ENCODE measurements at places on chromosomes 12 and 14.

DNA sequence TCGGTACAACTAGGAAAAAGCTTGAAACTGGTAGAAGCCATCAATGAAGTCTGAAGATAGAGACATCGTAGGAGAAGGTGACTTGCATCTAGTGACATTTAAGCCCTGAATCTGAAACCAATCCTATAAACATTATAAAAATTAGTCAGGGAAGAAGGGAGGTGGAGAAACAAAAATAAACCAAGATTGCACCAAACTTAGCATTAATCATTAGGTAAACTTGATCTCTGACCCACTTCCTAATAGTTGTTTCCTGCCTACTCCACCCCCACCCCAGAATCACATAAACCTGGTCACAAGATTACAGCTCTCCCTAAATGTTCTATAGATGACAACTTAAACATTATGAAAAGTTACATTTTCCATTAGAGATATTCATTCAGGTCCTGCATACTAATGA, 40.4 kb downstream of the TSPAN19 start:
- DNase-seq, result no peak

DNA sequence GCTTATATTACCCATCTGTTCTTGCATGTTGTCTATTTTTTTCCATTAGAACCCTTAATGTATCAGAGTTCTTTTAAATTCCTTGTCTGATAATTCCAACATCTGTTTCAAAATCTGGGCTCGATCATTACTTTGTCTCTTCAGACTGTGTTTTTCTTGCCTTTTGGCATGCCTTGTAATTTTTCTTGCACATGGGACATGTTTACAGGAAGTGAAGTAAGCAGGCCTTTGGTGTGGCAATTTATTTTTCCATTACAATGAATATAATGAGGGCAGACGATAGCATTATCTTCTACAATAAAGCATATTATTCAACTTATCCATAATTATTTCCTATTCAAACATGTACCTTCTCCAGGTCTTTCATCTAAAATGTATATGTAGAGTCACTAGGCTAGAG, 48.3 kb downstream of the STXBP6 start:
- no peak for DNase-seq

- DNase-seq, result peak; percentile 65
Measured at GRCh38 chr14:80587096-80587724, 354.3 kb downstream of the CEP128 start.

GRCh38 chr12:28987538-28988324, 161.3 kb upstream of the FAR2 start:
- DNase-seq, result peak; percentile 8
